ENCODE measurements at places on chromosomes 4 and X.

DNA sequence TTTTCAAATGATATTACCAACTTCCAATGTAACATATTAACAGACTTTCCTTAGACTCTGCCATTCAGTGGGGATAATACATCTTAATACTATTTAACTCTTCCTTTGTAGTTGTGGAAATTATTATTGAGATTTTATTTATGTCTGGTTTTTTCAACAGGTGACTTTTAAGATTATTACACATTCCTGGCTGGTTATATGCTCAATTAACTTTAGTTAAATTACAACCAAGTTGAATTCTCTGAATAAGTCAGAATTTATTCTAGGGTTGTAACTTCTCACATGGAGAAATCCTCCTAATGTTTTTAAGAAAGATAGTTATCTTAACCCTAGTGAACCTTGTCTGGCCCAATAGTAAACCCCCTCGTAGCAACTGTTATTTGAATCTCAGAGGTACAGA lies 107.3 kb downstream of the SLC10A6 start:
- DNase-seq: no peak

GRCh38 chr4:94550352-94550751 lies 98.6 kb downstream of the PDLIM5 start:
- DNase-seq: no peak

- peak; percentile 21 for DNase-seq
These were observed 484.2 kb downstream of the BCOR start for GRCh38 chrX:39613482-39613995.

DNA sequence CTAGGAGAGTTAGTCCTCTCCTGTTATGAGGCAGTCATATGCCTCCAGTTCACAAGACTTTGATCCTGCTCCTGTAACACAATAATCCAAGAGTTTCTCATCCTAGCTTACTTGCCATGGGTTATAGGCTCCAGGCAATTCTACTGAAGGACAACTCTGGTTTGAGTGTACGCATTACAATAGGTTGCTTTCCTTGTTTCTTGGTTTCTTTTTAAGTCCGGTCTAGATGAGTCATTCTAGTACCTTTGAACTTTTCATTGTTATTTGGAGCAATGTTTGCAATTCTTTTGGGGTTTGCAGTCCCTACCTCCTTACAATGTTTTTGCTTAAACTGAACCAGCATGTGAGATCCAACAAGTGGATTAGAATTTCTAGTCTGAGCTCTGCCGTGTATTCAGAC lies 109.1 kb downstream of the ANAPC4 start:
- peak; percentile 68 for DNase-seq

- DNase-seq: no peak
These were observed 519.2 kb downstream of the RPA4 start for GRCh38 chrX:97402903-97403302.

Data from cardiac fibroblast (primary cell).